ENCODE measurements at places on chromosomes 4 and X.

- no peak for DNase-seq
Measured at GRCh38 chr4:183830438-183830985, 74.6 kb upstream of the STOX2 start.

DNA sequence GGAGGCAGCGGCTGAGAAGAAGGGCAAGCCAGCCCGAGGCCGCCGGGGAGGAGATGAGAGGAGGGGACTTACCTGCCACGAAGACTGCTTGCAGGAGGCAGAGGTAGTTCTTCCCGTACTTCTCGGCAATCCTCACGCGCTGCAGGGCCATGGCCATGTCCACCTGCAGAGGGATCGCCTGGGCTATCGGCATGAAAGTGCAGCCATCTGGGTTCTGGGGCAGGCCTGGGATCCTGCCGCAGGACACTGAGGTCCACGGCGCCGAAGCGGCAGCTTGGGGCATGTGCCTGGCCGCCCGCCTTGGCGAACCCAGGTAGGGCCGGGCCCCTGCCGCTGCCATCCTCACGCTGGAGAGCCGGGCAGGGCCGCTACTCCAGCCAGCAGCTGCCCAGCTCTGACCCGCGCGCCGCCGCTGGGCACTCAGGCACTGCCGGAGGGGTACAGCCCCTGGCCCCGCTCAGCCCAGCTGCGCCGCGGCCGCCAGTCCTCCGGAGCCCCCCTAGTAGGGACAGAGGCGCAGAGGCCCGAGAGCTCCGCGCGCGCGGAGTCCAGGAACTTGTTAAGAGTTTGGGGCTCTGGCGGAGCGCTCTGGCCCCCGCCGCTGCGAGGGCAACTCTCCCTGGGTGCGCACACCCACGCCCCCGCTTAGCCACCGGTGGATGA, 16.0 kb downstream of the MCF2 start:
- DNase-seq: no peak

DNA sequence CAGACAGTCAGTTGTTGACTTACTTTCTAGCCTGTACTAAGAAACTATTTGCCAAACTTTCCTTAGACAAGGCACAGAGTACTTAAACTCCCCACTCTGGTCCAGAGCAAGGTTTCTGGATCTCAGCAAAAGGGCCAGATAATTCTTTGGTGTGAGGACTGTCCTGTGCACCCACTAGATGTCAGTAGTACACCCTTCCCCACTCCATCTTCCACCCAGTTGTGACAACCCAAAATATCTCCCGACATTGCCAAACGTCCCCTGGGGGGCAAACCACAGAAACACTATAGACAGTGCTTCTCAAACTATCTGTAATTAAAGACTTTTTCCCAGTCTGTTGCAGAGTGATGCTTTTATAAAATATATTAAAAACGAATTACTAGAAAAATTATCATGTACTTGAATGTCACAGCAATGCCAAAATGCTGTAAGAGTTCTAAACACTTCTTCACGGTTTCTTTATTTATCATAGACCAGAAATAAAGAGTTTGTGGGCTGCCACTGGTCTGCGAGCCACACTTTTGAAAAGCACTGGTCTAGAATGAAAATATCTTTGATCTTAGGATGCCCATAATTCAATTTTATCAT, 203.5 kb downstream of the PRDM5 start:
- peak; percentile 8 for DNase-seq

DNA sequence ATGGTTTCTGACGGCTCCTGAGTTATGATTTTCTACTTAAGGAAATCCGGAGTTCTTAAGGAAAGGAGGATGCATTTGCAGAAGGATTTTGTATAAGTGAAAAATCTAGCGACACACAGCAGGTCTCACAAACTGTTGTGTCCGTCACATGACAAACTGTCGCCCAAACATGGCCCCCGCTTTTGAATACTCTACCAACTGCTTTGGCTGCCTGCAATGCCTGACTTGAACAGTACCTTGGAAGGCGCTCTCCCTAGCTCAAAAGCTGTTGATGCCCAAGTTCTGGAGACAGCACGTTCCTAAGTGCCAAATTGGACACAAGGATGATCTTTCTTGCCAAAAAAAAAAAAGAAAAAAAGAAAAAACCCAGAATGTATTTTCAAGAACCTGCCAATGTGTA, 103.2 kb downstream of the ENPP6 start:
- no peak for DNase-seq

GRCh38 chr4:48436318-48436717, 46.8 kb upstream of the SLC10A4 start:
- DNase-seq: no peak
